ENCODE measurements at places on chromosomes 16 and 17.

DNA sequence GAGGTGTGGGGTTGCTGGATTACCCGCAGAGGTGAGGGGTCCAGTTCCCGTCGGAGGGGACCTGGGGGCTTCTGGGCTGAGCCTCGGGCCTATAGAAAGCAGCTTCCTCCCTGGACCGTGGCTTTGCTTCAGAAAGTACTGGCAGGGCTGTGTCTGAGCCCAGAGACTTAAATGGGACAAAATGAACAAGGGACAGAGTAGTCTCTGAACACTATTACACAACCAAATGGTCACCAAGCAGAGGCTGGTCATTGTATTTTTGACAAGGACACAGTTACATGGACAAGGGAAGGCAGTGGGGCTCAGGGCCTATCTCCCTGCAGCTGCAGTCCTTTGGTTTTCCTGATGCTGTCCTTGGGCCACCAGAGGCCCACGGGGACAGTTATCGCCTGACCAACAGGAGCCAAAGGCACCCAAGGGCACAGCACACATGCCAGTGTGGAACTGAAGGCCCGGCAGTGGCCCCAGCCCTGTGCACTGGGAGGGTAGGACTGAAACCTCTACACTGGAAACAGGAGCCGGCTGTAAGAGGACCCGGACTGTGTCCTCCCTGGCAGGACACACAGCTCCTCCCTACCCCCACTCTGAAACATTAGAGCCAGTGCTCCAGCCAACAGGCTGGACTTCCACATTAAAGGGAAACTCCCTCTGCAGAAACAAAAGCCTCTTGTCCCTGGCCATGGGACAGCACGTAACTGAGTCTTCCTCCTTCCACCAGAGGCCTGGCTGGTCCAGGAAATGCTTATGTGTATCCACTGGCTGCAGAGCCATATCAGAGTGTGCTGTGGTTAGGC, 26.0 kb upstream of the ERN1 start:
- no peak for DNase-seq

- DNase-seq = peak; percentile 29
Measured at GRCh38 chr17:46742565-46743270, 75.8 kb downstream of the WNT3 start.

- no peak for DNase-seq
Measured at GRCh38 chr17:50684612-50685333, 22.9 kb downstream of the ANKRD40 start.

DNA sequence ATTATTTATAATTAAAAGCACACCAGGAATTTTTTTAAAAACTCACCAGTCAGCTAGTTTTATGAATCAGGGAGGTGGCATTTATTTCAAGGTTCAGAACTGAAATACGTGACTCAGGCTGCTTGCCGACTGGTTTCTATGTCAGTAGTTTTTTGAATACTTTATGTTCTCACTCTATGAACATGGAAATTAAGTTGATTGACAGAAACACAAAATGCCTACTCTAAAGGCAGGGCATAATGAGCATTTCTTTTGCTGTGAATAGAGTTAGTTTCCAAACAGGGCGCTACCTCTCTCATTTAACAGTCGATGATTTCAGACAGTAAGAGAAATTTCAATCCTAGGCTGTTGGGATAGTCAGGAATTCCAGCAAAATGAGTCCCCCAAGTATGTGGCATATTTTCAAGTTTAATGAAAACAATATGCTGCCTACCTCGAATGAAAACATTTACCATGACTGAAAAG, 6.7 kb downstream of the HS3ST3B1 start:
- DNase-seq = no peak

- peak; percentile 93 for DNase-seq
Measured at GRCh38 chr17:40362696-40363110, 1.8 kb downstream of the GJD3 start.

- no peak for DNase-seq
Measured at GRCh38 chr17:77366558-77367245, 225.9 kb downstream of the SEC14L1 start.

- no peak for DNase-seq
Measured at GRCh38 chr17:79812353-79813258, 15.7 kb upstream of the CBX8 start.

DNA sequence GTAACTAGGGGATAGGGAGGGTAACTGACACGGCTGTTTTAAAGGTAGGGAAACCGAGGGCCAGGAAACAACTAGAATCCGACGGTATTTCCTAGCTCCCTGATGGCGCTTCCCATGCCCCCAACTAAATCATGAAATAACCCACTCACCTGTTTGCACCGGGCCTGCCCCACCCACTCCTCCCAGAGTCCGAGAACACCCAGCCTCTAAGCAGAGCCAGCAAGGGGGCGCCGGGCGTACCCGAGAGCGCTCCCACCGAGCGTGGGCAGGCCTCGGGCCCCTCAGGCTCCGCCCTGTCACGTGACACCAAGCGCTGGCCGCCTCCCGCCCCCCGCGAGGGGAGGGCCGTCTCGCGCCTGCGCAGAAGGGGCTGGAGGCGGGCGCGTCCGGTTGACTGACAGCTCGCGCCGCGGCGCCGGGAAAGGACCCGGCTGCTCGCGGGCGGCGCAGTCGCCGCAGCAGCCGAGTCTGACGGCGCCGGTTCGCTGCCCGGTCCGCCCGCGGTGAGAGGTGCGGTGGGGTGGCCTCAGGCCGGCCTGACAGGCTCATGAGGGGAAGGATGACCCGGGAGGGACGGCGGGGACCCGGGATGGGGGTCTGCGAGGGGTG, at the start of gene KIAA0513:
TSS of gene KIAA0513 (plus strand) at position 447 of the 609 bp plus-strand sequence. CDS start 39,277 bp downstream, outside the sequence.
- DNase-seq = peak; percentile 96

DNA sequence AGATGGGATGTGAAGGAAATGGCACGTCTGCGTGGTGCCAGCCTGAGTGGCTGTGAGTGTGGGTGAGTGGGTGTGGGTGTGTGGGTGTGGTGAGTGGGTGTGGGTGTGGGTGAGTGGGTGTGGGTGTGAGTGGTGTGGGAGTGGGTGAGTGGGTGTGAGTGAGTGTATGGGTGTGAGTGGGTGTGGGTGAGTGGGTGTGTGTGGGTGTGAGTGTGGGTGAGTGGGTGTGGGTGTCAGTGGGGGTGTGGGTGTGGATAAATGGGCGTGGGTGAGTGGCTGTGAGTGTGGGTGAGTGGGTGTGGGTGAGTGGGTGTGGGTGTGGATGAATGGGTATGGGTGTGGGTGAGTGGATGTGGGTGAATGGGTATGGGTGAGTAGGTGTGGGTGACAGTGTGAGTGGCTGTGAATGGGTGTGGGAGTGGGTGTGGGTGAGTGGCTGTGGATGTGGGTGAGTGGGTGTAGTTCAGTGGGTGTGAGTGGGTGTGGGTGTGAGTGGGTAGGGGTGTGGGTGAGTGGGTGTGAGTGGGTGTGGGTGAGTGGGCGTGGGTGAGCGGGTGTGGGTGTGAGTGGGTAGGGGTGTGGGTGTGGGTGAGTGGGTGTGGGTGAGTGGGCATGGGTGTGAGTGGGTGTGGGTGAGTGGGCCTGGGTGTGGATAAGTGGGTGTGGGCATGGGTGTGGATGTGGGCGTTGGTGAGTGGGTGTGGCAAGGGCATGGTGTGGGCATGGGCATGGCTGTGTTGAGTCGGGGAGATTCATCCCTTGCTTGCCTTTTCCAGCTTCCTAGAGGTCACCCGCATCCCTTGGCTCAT, 80.8 kb downstream of the ZDHHC7 start:
- DNase-seq = peak; percentile 40

DNA sequence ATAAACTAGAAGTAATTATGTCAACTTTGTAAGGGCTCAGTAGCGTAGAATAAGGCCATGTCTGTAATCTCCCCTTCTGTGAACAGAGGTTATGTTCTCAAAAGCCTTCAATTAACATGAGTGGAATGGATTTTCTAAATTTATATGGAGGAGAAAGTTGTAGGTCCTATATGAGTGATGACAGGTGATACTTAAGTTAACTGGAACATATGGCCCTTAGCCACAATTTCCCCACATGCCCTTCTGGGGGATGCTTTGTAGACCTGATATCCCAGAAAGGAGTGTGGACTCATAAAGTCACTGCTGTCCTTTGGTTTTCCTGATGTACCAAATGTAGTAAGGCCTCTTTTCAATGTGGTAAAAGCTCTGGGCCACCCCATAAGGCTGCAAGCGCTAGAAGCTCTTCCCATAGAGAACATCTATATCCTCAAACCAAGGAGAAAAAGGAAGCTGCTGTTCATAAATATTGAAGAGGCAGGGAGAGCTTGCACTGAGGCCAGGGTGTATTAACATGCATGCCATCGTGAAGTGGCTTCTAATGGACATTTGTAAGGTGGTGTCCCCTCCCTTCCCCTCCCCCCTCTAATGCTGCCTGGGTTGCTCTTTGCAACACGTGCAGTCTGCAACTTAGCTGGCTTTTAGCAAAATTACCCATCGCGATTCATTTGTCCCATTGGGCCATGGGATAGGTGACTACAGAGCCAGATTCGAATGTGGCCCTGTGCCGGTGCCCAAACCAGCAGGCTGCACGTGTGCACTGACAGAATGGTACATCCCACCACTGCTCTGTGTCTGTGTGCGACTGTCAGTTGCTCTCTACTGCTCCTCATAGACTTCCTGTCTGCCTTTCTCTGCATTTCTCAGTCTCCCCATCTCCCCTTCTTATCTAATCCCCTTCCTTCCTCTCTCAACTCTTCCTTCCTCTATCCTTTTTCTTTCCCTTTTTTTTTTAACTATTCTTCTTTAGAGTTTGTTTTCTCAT, 269.0 kb downstream of the WWOX start:
- DNase-seq = no peak

DNA sequence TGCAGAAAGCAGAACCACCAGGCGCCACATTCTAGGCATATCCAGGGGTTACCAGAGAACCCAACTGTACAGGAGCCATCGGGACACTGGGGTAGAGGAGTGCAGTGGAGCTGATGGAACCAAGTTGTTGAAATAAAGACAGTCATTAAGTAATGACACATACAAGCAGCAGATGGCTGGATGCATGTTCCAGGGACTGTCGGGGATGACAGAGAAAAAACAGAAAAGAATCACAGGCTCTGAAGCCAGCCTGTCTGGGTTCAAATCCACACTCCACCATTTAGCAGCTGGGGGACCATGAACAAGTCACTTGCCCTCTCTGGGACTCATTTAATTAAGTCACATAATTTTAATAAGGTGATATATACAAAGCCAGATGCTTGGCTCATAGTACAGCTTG, 117.1 kb downstream of the ZNF423 start:
- no peak for DNase-seq

All from activated T-cell treated with anti-CD3 and anti-CD28 coated beads, Interleukin-2, amount 50 U/mL, for 48 hours (primary cell).